Activated CD4-positive, alpha-beta T cell treated with anti-CD3 and anti-CD28 coated beads, Interleukin-2, amount 10 ng/mL, durations not matched to agents 24 days and 14 days (primary cell): ENCODE measurements at places on chromosomes 1 and 21.
A peak's percentile ranks its signal among the peaks of the same experiment; 100 is the strongest.

DNA sequence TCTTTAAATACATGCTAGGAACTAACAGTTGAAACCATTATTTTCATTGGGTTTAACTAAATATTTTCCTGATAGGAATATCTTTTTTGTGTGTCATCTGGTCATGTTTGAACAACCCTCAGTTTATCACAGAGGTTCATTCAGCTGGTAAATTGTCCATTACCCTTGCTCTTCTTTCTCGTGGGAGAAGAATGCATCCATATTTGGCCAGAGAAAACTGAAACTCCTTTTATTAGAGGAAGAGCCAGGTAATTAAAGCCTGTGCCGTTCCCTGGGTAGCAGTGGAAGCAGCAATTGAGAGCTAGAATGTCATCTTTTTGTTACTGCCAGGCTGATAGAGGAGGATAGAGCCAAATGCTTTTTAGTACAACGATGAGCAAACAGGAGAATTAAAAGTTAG, 587.2 kb upstream of the ZRANB2 start:
- no peak for DNase-seq

GRCh38 chr1:18895317-18895716, 7.0 kb downstream of the ALDH4A1 start:
- no peak for DNase-seq

DNA sequence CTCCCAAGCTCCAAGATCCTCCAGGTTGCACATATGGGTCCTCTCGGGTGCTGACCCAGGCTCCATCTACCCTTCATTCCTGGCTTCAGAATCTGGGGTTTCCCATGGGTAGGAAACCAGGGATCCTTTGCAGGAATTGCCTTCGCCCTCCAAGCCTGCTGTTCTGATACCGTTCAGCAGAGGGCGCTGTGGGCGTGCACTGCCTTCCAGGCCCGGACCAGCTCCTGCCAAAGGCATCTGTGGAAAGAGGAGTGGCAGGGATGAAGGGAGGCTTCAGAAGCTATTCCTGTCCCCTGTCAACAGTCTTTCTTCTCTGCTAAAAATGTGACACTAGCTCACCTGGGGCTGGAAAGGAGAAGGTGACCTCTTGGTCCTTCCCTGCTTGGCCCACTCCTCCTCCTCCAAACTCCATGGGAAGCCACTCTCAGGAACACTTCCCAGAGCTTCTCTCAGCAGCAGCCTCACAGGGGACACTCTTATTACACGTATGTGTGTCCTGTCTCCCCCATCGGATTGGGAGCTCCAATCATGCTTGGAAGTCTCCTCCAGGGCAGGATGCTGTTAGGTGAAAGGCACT, 71.2 kb downstream of the VWA5B1 start:
- DNase-seq: peak; percentile 76

DNA sequence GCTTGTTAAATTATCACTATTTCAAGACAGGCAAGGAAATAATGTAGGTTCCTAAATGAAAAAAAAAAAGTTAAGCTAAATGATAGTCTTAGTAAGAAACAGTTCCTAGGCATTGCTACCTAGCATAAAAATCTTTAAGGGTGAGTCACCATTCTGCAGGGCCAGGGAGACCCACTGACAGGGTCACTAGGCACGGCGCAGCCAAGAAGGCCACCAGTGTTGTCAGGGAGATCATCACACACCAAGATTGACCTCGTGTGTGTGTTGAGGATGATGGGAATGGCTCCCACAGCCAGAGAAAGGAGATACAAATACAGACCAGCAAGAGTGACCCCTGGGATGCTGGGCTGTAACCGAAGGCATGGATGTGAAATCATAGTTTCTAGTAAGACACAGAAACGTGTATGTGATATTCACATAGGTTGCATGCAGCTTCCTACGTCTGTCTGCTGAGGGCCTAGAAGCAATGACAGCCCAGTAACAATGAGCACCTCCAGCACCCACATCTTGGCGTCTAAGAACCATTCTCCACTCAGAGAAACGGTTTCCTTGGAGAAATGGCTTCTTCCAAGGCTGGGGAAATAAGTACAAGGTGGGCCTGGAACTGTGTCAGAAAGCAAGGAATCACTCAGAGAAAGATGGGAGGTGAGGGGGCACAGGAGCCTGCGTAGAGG, 29.1 kb downstream of the RIPK4 start:
- DNase-seq: no peak

DNA sequence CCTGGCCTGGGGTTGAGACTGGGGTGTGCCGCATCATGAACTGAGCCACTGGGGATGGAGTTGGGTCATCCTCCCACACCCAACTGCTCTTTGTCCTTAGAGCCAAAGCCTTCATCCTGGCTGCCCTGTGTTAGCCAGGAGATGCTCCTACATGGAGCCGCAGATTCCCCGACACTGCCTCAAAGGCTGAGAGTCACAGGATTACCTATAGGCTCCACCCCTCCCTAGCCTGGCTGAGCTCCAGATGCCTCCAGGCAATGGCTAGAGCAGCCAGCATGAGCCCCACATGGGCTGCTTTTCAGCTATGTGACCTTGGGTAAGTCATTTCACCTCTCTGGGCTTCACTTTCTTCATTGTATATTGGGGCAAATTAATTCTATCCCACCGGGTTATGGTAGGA, 119.9 kb upstream of the POU3F1 start:
- DNase-seq: no peak
